ENCODE measurements at places on chromosomes 12 and 14.

DNA sequence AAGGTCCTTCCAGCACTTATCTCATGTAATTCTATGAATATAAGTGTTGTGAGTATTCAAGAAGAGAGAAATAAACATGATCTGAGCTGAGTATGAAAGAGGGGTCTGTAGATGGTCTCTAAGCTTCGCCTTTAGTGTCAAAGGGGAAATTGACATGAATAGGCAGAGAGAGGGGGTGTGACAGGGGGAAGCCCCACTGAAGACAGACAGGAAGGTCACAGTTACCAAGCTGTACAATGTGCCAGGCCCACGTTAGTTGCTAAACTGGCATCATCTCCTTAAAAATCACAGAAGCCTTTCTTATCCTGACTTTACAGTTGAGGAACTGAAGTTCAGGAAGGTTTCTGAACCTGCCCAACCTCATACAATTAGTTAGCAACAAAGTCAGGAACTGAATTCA, 7.6 kb downstream of the ARHGEF40 start:
- DNase-seq: no peak

DNA sequence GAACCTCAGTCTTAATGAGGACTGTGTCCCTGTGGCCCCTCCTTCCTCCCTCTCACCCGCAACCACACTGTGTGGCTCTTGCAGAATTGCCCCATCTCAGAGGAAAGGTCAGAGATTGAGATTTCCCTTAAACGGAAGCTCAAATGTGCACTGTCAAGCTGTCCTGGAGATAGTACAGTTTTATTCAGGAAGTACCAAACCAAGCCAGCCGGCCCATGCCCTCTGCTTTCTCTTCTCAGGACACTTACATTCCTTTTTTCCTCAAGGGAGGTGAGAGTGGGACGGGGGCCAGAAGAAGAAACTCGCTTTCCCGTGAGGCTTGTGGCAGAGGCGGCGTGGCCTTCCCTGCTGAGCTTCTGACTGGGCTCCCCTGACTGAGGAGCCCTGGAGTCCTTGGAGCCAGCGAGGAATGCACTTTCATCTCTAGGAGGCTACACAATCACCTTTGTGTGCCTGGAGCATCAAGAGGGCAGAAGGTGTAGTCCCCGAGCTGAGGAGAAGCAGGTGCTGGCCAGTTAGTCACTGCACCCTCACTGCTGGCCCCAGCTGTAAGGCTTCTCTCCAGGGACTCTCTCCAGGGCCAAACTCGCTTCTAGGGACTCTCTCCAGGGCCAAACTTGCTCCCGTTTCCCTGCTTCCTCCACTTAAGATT, 24.1 kb upstream of the ATP2A2 start:
- no peak for DNase-seq

DNA sequence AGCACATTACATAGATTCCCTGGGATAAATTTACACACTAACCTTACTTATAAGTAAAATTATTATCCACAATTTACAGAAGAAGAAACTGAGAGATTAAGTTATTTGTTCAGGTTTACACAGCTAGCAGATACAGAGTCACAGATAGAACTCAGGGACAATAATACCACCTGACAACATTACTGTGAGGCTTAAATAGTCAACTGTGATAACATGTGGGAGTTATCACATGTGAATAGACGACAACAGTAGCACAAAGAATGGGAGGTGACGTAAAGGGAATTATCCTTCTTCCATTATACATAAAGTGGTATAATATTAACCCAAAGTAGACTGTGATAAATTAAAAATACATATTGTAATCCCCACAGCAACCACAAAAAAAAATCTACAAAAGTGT, 6.2 kb upstream of the SPIC start:
- no peak for DNase-seq

- DNase-seq: no peak
These were observed 45.5 kb downstream of the TSPAN11 start for GRCh38 chr12:30972035-30972434.

DNA sequence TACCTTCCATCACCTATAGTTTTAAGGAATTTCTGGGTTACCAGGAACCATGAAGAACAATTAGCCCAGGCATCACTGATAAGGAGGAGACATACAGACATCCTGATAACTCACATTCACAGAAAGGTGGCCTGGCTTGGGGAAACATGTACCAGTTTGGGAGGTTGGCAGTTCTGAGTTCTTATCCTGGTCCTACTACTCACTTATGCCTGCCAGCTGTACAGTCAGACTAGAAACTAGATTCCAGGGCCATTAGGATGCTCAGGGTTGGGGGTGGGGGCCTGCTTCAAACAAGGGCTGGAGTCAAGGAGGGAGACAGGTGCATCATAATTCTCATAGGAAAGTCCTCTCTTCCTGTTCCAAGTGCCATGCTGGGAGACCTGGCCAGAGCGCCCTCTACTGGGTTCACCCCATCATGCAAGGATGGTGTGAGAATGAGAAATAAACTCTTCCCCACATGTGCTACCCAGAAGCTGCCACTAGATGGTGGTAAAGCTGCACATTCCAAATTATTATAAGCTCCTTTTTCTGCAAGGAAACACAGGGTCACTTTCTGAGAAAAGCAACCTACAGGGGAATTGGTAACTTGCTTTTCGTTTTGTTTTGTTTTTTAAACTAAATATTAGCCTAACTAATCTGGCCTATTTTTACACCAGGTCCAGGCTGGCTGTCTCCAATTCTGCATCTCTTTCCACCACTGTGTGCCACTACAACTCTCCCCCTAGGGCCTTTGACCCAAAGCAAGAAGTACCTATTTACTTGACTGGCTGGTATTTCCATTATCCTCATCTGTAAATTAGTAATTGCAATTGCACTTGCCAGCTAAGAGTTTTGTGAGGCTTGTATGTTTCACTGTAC, 14.5 kb downstream of the OAS2 start:
- DNase-seq: peak; percentile 73

- no peak for DNase-seq
These were observed 19.8 kb upstream of the PALS1 start for GRCh38 chr14:67221248-67221981.

GRCh38 chr12:72832024-72832423, 559.9 kb downstream of the TRHDE start:
- DNase-seq: no peak

DNA sequence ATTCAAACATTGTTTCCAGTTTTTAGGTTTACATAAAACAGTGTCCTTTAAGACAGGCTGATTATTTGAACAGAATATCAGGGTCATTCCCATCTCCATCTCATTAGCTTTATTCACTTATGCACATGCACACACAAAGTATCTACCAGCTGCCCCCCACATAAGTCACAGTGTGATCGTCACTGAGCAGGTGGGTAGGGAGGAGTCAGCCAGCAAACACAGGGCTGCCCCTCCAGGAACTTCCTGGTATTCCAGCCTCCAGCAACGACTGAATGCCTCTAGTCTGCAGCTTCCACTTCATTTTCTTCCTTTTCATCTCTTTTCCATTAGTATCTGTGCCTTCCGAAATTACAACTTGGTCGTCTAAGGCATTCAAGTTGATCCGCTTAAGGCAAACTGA, 48.8 kb upstream of the FOXN3 start:
- no peak for DNase-seq

DNA sequence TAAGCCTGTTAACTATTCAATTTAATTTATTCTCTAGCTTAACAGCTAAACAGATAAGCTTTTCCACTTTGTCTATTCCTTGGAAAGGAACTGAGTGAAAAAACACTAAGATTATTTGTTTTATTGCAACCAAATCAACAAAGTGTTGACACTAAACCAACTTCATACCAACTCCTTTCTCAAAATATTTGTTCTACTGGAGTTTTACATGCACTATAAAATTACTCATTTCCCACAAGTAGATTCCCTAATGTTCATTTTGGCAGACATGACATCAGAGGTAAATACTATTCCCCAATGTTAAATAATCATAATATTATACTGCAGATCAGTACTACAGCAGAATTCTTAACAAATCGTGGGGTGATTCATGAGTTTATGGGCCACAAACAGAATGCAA, 231.4 kb downstream of the TTC6 start:
- DNase-seq: no peak

DNA sequence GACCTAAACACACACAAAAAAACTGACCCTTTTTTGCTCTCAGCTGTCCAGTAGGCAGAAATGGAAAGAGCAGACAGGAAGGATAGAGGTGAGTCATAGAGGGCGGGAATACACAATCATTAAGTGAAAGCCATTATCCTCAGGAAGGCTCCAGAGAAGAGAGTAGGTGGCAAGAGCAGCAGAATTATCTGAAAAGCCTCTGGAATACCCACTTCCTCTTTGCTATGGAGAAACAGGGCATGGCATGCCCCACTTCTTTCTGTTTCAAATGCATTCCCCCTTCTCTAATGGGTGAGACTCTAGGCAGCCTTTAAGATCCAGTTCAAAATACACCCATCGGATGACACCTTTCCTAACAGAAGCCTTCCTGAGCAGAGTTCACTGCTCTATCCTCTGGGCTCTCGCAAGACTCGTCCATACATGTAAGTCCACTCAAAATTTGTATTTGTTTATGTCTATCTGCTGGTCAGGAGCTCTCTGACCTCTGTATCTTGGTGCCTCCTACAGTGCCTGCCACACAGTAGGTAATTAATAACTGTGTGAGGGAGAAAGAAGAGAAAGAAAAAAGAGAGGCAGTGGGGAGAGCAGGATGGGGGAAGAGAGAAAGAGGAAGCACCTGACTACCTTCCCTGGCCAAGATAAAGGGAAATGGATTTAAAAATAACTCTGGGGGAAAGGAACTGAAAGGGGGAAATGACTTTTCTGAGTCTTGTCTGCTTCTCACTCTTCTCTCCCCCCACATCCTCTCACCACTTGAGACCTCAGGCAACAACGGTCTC, 8.5 kb downstream of the KLHL33 start:
- DNase-seq: peak; percentile 79

DNA sequence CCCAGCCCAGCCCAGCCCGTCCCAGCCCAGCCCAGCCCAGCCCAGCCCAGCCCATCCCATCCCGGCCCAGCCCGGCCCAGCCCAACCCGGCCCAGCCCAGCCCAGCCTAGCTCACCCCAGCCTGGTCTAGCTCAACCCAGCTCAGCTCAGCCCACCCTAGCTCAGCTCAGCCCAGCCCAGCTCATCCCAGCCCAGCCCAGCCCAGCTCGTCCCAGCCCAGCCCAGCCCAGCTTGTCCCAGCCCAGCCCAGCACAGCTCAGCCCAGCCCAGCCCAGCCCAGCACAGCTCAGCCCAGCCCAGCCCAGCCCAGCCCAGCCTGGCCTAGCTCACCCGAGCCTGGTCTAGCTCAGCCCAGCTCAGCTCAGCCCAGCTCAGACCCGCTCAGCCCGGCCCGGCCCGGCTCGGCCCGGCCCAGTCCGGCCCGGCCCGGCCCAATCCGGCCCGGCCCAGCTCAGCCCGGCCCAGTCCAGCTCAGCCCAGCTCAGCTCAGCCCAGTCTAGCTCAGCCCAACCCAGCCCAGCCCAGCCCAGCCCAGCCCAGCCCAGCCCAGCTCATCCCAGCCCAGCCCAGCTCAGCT, 184.7 kb downstream of the TMEM121 start:
- DNase-seq: peak; percentile 39

DNA sequence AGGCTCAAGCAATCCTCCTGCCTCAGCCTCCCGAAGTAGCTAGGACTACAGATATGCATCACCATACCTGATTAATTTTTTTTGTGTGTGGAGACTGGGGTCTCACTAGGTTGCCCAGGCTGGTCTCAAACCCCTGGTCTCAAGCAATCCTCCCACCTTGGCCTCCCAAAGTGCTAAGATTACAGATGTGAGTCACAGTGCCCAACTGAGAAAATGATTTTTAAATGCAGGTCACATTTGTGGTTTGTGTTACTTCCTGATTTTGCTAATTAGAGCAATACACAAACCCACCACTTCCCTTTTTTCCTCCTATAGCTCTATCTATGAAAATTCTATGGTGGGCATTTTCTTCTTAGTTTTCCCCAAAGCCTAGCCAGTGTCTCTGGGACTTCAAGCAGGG, 45.5 kb upstream of the TMEM263 start:
- peak; percentile 72 for DNase-seq

DNA sequence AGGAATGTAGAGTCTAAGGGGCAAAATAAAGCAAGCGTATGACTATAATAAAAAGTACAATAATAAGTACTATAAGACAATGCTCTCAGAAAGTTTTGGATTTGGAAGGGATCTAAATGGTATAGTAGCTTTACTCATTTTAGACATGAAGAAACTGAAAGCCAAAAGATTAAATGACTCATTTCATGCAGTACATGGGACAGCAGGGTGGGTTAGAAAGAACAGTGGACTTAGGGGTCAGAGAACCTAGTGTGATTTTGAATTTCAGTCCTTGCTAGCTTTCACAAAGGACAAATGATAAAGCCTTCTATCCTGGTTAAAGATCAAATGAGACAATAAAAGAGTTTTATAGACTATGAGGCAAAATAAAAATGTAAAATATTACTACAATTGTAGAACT, 6.8 kb upstream of the LEMD3 start:
- no peak for DNase-seq

DNA sequence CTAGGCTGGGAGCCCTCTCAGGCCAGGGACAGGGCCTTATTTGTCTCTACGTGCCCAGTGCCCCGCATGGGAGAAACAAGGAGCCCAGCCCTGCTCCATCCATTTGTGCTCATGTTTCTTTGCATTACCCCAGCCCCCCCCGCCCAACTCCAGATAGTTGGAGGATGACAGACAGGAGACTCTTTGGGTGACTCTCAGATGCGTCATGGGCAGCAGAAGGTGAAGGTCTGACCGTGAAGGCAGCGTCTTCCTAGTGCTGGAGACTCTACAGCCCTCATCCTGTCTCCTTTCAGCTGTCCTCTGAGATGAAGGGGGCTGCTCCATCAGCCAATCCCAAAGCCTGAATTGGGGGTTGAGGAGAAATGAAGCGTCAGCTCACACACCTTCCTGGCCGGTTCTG, 283 bp upstream of the PSMB11 start:
- DNase-seq: no peak

GRCh38 chr12:82184844-82185243, 173.3 kb downstream of the CCDC59 start:
- DNase-seq: no peak

GRCh38 chr14:63224196-63224595, 20.0 kb downstream of the RHOJ start:
- DNase-seq: no peak

DNA sequence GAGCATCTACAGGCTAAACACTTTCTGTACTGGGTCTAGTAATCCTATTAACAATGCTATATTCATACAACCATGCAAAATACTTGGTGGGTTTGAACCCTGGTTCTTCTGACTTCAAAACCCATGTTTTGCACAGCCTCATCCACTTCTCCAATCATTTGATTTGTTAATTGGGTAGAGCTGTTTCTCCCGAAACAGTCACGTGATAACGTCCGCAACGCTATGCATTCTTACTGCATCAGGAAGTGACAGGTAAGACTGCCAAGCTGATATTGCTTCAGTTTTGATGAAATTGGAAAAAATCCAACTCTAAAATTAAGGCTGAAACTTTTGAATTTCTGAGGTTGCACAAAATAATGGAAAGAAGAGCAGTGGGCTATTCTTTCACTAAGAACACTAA, 30.4 kb upstream of the RNU6-7 start:
- DNase-seq: no peak

GRCh38 chr14:99687284-99688209, 3.4 kb downstream of the CYP46A1 start:
- peak; percentile 40 for DNase-seq

DNA sequence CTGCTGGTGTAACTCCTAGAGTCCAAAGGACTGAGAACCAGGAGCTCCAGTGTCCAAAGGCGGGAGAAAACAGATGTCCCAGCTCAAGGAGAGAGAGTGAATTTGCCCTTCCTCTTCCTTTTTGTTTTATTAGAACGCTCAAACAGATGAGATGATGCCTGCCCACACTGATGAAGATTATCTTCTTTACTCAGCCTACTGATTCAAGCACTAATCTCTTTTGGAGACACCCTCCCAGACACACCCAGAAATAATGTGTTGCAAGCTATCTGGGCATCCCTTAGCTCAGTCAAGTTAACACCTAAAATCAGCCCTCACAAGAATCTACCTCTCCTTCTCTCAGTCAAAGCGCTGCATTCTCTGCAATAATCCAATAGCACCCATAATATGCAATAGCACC, 78.2 kb upstream of the BCL2L14 start:
- no peak for DNase-seq
